OCI-LY7 (cell line): ENCODE measurements at places on chromosomes 12 and 14.
A peak's percentile ranks its signal among the peaks of the same experiment; 100 is the strongest.

DNA sequence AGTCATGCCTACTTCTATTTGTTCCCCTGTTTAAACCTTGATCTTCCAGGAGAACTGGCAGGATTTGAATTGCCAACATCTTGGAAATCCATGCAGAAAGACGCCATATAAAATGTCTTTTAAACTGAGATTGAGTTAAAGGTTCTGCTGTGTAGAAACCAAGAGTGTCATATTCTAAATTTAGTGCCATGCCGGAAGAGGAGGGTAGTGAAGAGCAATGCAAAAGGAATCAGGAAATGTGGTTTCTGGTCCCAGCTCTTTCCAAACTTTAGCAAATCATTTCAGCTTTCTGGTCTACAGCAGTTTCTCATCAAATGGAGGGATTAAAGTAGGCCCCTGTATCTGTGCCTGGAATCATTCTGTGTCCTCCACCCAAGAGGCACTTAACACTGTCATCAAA lies 85.7 kb downstream of the BTG1 start:
- no peak for DNase-seq

- DNase-seq = no peak
Observed at GRCh38 chr12:129200576-129200975, 347.3 kb downstream of the GLT1D1 start.

DNA sequence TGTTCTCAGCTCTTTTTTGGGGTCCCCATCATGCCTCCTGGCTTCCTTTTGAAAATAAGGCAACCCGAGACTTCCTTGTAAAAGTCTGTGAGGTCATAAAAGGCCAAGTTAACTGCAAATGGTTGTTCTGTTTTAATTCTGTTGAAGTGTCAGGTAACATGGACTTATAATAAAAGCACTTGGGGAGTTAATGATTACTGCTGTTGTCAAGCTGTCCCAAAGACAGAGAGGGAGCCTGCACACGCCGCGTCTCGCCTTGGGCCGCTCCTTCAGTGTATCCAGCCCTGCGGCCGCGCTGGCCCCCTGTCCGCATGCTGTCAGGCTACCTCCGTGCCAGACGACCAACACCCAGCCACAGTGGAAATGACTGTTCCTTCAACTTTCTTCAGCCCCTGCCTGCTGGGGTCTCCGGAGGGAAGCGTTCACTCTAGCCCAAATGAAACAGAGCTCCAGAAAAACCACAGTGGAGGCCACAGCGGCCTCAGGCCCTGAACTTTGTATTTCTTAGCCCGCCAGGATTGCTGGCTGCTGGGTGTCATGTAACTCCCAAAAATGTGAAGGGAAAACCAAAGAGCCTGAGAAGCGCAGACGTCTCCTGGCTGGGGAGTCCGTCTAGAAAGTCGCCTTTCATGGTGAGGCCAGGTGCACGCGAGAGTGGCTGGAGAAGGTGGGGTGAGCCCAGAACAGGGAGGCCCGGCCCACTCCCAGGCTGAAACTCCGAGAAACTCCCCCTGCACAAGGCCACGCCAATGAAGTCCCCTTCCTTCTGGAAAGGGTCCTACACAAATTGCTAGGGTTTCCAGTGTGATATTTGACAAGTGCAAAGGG lies 189.1 kb downstream of the ZFP36L1 start:
- DNase-seq = no peak

DNA sequence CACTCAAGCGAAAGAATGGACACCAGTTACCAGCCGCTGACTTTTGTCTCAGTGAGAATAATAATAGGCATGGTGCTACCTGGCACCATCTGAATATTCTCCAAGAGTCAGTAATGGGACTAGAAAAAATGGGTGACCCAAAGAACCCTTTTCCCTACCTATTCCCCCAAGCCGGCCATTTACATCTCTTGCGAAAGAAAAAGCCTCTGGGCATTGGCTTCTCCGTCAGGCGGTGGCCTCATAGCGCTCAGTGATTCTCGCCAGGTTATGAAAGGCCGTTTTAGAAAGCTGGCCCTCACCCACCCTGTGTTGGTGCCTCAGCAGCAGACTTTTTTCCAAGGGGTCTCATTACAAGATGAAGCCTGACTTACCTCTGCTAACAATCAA lies 523 bp upstream of the SLC6A15 start:
- DNase-seq = no peak

GRCh38 chr12:50074936-50075807 lies 10.0 kb upstream of the SMARCD1 start:
- peak; percentile 83 for DNase-seq

GRCh38 chr14:74609721-74610120 lies 2.3 kb downstream of the LTBP2 start:
- DNase-seq = no peak

DNA sequence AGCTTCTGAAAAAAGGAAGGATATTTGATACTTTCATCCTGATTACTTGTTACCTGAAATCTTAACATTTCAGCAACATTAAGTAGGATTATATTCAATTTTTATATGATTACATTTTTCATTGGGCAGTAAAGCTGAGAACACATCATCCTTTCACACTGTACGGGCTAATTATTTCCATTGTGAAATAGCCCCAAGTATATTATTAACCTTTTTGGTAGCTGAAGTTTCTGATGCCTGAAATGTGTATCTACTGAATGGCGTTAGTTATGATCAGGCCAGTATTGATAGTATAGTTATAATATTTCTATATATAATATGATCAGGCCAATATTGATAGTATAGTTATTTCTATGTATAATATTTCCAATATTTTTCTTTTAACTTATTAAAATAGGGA lies 10.1 kb downstream of the SPATS2 start:
- DNase-seq = no peak

- DNase-seq = no peak
Observed at GRCh38 chr12:123788541-123788940, 26.4 kb downstream of the DNAH10 start.

- peak; percentile 24 for DNase-seq
Observed at GRCh38 chr12:133058203-133059113, 21.1 kb downstream of the ZNF84 start.

DNA sequence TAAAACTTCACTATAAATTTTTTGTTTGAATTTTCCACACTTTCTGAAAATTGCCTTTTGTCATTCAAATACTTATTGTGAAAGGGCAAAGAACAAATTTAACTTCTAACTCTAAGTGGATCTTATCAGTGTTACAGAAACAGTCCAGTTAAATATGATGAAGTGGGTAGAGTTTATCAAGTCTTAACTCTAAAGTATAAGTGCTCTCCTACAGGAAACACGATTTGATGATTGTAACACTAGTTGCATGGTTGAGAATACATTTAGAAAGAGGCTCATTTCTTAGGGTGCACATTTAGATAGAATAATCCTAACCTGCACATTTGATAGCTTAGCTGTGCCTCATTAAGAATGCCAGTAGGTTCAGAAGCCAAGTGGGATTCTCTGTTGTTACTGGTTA lies 838.3 kb upstream of the ATXN7L3B start:
- no peak for DNase-seq

- DNase-seq = no peak
Observed at GRCh38 chr14:69582212-69582611, 7.5 kb upstream of the CCDC177 start.

- DNase-seq = no peak
Observed at GRCh38 chr14:51094282-51094821, 553 bp downstream of the TRIM9 start.

DNA sequence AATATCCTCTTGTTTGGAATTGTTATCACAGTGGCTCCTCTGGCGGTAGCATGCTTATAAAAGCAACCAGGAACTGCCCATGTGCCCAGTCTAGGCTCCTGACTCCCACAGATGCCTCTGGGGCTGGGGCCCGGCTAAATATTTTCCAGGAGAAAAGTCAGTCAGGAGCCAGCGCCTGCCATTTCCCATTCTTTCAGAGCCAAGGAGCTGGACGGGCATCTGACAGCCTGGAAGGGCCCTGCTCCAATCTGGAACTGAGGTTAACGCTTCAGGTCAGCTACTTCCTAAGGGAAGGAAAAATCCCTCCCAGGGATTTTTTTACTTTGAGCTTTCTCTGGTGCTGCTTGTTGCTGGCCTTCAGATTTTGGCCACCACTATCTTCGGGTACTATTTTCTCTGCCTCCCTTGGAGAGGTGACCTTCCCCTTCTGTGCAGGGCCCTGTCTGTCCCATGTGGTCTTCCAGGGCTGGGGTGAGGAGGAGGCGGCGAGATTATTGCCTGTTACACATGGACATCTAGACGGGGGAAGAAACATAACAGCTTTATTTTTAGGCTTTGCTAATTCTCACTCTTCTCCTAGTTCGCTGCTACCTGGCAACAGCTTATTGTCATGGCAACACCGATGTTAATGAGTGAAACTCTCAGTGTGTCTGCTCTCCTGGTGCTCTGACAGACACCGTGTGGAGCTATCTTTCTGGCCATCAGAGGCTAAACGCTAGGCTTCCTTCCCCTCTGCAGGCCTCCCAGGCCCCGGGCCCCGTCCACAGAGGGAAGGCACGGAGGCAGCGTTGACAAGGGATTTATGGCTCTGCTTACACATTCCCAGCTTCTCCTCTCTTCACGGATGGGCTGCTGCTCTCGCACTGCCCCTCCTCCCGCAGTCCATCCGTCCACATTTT lies 160.4 kb downstream of the CACNA1C start:
- DNase-seq = no peak

DNA sequence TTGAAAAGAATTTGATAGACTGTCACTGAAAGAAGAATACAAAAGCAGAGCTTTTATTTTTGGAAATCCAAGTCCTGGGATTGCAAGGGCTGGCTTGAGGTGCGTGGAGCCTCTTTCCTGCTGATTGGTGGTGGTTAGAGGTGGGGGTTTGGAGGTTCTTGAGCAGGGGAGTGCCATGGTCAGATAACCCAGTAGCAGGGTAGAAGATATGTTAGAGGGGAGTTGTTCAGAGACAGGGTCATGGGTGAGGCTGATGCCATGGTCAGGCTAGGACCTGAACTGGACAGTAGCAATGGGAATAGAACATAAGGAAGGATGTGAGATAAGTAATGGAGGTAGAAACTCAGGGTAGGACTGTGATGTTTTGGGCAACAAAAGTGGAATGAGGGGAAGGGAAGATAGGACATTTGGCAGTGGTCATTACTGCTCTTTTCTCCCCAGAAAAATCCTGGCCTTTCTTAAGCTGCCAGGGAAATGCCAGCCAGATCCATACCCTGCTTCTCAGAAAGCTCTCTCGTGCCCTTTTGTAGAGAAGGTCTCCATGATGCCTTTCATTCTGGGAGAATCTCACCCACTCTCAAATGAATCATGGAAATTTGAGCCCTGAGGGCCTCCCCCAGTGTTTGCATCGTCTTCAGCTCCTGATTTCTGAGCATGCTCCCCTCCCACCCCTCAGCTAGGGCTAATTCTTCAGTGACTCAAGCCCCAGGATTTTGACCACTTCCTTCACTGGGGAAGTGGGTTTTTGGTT lies 9.5 kb downstream of the EMP1 start:
- no peak for DNase-seq

GRCh38 chr14:101705733-101706508 lies 55.6 kb upstream of the PPP2R5C start:
- DNase-seq = no peak

GRCh38 chr12:9760699-9761418 lies at the start of gene CD69:
Gene CD69, minus strand, starts transcription at chr12:9760901. Its CDS starts 81 bp downstream, at chr12:9760820.
- peak; percentile 83 for DNase-seq

DNA sequence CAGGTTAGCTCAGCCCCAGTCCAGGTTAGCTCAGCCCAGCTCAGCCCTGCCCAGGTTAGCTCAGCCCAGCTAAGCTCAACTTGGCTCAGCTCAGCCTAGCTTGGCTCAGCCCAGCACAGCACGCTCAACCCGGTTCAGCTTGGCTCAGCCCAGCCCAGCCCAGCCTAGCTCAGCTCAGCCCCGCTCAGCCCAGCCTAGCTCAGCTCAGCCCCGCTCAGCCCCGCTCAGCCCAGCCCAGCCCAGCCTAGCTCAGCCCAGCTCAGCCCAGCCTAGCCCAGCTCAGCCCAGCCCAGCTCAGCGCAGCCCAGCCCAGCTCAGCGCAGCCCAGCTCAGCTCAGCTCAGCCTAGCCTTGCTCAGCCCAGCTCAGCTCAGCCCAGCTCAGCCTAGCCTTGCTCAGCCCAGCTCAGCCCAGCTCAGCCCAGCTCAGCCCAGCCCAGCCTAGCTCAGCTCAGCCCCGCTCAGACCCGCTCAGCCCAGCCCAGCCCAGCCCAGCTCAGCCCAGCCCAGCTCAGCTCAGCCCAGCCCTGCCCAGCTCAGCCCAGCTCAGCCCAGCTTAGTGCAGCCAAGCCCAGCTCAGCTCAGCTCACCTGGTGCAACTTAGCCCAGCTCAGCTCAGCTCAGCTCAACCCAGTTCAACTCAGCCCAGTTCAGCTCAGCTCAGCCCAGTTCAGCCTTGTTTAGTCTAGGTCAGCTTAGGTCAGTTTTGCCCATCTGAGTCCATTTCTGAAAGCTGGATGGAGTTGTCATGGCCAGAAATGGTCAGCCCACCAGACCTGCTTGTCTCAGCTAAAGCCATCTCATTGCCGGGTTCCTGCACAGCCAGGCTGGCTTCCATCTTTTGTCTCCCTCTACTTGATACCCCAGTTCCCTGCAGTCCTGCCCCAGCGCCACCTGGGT lies 333.6 kb downstream of the TMEM121 start:
- peak; percentile 58 for DNase-seq

DNA sequence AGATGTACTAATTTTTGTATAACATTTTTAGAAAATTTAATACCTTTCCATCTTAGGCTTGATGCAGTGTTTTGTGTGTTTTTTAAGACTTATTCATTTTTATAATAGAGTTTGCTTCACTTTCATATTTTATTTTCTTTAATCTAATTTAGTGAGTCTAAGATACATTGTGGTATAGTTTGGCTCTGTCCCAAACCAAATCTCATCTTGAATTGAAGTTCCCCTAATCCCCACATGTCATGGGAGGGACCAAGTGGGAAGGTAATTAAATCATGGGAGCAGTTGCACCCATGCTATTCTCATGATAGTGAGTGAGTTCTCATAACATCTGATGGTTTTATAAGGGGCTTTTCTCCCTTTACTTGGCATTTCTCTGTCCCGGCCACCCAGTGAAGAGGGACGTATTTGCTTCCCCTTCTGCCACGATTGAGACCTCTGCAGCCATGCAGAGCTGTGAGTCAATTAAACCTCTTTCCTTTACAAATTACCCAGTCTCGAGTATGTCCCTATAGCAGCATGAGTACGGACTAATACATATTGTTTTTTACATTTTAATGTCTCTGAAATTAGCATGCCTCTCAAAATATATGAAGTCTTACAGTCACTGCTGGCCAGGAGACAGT lies 34.9 kb downstream of the GABARAPL1 start:
- peak; percentile 34 for DNase-seq

DNA sequence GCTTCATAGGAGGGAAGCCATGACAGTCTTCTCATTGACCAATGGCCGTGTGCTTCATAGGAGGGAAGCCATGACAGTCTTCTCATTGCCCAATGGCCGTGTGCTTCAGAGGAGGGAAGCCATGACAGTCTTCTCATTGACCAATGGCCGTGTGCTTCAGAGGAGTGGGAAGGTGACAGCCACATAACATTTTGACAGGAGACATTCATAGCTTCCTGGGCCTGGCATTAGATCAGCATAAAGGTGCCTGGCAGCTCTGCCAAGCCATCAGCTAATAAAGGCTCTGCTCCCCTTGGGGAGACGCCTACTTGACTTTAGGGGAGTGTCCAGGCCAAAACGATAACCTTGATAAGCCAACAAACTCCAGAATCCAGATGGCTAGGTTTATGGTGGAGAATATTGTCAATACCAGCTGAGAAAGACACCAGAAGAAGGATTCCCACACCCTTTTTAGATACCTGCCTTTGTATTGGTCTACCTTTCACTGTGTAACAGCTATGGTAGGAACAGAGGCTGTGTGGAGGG lies 274.0 kb upstream of the FKBP4 start:
- DNase-seq = no peak
